Frontal cortex (tissue), 4 donors: ENCODE measurements at places on chromosomes 3 and 15. TPM values are rescaled to one million over a fixed set of nuclear protein-coding genes. Genes with fewer than 3 reads are reported as not detected.

Gene LRRIQ4
- 0.82 TPM for total RNA-seq

Gene PCOLCE2
- 6.9 TPM for total RNA-seq

Gene MLF1
- 29.3 TPM for total RNA-seq

GRCh38 chr3:134823679-134824078 is 28.6 kb downstream of the EPHB1 start:
- DNase-seq: no peak

- DNase-seq: no peak
These were observed 6.7 kb downstream of the MRAS start for GRCh38 chr3:138355071-138355470.

DNA sequence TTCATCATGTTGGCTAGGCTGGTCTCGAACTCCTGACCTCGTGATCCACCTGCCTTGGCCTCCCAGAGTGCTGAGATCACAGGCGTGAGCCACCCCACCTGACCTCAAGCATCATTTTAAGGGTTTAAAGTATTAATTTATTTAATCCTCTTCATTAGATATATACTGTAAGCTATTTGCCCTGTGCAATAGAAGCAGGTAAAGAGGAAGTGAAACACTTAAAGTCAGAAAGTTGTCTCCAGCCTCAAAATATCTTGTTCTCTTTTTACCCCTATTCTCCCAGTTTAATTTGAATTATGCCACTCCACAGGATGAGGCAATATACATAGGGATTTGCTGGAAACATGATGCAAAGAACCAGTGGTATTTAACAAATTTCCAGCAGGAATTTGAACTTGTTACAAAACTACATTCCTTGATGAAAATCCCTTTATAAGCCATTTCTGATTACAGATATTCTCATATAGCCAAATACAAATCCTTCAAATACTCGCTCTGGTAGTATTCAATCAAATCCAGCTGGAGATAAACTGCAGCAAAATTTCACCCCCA is 2.0 kb downstream of the NDUFB5 start:
- no peak for DNase-seq

- DNase-seq: no peak
These were observed 72.1 kb upstream of the MAGI1 start for GRCh38 chr3:66110840-66111239.
